ENCODE measurements at places on chromosomes 3 and 15. TPM values are rescaled to one million over a fixed set of nuclear protein-coding genes. Genes with fewer than 3 reads are reported as not detected.

GRCh38 chr3:99852851-99853250, 35.2 kb downstream of the CMSS1 start:
- DNase-seq, result no peak

DNA sequence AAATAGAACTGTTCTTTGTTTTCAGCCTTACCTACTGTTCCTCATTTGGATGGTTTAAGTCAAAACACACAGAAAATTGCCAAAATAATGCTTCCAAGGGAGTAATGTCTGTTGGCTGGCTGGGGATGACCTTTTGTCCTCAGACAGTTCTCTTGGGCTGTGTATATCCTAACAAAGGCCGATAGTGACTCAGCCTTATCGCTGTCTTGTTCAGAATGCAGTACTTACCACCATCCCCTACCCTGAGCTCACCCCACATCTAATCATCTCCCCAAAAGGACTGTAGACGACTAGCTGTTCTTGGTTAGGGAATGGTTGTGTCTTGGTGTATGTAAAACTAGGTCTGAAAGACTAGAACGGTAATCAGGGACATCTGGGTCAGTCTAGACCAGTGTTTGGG, 35.0 kb downstream of the RAB11A start:
- no peak for DNase-seq

DNA sequence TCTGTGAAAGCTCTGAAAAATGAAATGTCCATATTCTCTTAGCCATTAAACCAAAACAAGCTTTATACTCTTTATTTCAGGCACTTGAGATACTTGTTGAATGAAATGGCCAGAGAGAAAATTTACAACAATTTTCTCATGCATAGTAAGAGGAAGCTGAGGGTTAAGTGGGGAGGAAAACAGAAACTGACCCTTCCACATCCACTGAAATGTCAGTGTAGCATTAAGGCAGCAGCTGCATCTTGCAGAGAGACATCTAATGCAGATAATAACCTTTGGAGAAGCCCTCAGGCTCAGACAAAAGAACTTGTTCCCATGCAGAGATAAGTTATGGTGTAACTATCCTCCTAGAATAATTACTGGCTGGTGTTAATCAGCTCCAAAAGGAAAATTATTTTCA, 34.0 kb downstream of the ZDHHC23 start:
- no peak for DNase-seq

GRCh38 chr15:74845208-74845568, 2.2 kb upstream of the ULK3 start:
- DNase-seq, result no peak

- no peak for DNase-seq
Measured at GRCh38 chr3:137347132-137347531, 389.3 kb downstream of the IL20RB start.

The ROPN1 gene
- not detected for total RNA-seq

The MAP6D1 gene
- 4.6 TPM for total RNA-seq

All from LHCN-M2 (cell line).